ENCODE measurements at places on chromosomes 4 and X.

DNA sequence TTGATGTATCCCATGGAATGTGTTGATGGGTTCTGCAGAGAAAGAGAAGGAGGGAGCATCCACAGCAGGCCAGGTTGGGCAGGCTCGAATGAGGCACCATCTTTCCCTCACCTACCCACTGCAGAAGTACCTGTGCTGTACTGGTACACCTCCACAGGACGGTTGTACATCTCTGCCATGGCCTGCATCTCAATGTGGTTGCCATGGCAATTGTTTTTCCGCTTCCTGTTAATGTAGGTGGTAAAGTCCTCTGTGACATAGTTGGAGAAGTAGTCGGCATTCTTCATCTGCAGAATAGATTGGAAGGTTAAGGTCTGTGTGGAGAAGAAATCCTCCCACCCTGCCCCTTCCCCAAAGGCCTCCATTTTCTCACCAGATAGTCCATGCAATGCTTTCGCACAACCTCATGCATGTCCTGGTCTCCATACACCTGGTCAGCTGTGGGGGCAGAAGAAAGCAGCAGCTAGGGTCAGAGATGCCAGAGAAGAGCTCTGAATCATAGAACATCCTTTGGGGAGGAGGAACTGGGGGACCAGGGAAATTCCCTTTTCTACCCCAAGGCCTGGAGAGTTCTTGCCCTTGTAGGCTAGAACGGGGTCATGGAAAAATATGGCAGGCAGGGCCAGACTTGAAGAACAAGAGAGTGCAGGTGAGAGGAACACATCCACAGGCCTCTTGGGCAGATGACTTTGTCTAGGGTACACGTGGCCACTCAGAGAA, 15.9 kb upstream of the PIM2 start:
- DNase-seq: no peak

DNA sequence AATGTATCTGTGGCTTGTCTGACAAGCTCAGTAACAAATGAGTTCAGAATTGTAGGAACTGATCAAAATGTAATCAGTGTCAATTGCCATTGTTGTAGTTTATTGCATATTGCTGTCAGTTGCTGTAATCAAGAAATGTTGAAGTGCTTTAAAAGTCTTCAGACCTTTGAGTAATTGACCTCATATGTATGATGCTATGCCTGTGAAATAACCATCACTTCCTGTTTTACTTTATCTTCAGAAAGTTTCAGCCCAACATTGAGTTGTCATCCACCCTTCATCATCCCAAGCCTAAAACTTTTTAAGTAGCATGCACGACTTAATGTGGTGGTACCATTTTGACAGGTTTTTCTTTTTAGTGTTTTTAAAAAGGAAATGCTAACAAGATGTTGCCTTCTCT, 212.4 kb downstream of the ARHGAP10 start:
- no peak for DNase-seq

DNA sequence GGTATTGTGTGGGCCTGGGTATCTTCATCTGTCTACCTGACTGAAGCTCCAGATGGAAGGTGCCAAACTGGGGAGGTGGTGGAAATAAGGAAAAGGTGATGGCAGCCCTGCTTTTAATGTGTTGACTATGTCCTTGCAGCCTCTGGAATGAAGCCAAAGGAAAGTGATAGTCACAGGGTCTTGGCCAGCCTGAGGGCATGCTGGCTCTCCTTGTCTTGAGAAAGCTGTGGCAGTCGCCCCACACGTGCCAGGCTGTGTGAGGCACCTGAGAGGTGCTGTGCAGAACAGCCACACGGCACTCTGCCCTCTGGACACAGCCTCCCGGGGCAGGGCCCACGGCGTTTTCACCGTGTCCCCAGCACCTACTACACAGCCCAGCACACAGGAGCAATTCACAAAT, 77.6 kb downstream of the NAT8L start:
- no peak for DNase-seq

DNA sequence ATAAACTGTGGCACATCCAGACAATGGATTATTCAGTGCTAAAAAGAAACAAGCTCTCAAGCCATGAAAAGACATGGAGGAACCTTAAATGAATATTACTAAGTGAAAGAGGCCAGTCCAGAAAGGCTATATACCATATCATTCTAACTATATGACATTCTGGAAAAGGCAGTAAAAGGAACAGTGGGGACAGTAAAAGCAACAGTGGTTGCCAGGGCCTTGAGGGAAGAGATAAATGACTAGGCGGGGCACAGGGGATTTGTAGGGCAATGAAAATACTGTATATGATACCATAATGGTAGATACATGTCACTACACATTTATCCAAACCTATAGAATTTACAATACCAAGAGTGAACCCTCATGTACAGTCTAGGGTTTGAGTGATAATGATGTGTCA, 115.3 kb downstream of the ATP8A1 start:
- no peak for DNase-seq

DNA sequence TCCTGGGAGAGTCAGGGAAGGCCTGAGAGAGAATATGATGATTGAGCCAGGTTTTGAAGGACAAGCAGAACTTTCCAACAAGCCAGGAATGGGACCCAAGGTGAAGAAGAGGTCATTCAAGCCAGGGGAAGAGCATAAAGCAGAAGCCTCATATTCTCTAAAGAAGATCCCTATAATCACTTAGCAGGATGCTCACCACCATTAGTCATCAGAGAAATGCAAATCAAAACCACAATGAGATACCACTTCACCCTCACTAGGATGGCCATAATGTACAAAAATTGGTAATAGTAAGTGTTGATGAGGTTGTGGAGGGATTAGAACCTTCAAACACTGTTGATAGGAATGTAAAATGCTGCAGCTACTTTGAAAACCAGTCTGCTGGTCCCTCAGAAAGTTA, 20.5 kb upstream of the SUPT20HL1 start:
- DNase-seq: no peak

DNA sequence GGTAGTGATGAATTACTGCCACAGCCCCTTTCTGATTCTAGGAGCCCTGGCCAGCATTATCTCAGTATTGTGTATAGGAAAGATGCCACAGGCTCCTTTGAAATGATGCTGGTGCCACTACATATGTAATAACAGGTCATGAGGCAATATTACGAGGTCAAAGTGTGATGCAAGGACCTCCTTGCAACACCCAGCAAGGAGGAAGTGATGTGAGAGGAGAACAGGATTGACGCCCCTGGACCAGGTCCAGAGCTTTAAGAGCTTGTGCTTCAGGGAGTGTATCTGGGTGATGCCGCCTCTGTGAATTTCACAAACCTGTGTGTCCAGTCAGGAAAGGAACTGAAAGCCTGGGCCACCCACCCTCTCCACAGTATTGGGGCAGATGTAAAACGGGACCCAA, 261.8 kb downstream of the MID1IP1 start:
- no peak for DNase-seq

- no peak for DNase-seq
These were observed 366.6 kb downstream of the GASK1B start for GRCh38 chr4:157806184-157806583.

DNA sequence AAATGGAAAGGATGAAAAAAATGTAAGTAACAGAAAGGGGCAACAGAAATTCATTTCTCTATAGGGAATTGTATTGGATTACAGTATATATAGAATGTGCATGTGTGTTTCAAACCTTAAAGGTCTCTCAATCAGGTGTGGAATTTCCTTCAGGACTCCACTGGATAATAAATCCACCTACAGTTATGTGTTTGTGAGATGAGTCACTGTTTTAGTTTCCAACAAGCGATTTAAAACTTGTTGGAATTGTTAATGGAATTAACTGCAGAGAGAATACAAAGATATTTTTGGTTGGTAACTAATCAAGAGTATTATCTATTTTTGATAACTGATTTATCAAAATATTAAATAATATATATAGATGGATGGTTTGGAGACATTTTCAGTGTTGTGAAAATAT, 32.8 kb downstream of the CEP44 start:
- DNase-seq: no peak

DNA sequence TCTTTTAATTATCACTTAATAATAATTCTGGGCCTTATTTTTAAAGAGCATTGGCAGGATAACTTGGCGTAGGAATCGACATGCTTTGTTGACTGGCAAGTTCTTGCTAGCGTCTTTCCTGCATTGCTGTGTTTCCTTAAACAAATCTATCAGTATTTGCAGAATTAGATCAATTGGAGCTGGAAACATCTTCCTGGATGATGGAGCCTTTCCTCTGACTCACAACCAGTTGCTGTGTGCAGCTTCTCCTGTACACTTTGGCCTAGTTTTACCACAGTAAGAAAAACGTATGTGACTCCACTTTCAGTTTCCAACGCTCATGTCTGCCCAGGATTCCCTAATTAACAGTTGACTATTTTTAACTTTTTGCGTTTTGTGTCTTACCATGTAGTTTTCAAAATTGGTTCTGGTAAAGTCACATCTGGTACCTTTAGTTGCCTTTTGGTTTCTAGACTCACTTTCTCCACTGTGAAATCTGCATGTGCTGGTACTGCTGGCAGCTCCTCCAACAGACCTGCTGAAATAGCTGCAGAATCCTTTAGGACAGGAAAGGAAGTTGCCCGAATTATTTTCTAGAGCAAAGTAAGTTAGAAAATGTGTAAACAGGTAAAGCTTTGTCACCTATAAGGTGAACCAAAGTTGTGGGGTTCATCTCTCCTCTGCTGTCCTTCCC, 553.2 kb upstream of the FAT1 start:
- no peak for DNase-seq

GRCh38 chrX:18194688-18195087, 26.0 kb downstream of the BEND2 start:
- no peak for DNase-seq

DNA sequence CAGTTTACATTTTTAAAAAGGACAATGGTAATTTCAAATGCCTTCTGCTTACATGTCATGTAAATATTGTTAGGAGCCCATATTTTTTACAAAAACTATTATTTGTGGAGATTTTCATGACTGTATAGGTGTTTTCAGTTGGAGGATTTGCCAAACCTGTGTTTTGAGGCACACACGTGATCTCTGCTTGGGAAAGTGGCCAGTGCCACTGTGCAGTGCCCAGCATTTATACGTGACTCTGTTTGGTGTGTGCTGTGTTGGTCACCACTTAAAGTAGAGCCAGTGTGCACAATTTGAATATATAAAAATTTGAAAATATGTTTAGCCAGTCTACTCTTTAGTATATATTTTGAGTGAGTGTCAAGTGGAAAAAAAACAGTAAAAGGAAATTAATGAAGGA, 26.8 kb upstream of the NAP1L5 start:
- no peak for DNase-seq

GRCh38 chr4:67918428-67918827, 34.6 kb upstream of the TMPRSS11D start:
- no peak for DNase-seq

GRCh38 chr4:103144926-103145325, 45.3 kb upstream of the BDH2 start:
- DNase-seq: no peak

DNA sequence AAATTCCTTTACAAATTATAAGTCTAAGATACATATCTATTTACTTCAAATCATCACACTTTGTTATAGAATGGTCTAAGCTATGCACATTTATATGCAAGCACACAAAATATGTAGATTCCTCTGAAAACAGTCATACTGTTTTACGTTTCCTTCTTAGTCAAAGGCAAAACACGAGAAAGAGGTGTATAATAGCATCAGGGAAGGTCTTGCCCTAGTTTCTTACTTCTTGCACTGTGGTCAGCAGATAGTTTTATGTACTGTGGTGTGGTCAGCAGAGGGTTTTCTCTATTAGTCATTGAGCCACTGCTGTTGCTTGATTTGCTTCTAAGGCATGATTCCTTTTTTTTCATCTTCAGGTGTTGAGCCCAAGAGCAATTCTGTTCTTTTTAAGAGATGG, 117.7 kb downstream of the ADAM29 start:
- DNase-seq: no peak

DNA sequence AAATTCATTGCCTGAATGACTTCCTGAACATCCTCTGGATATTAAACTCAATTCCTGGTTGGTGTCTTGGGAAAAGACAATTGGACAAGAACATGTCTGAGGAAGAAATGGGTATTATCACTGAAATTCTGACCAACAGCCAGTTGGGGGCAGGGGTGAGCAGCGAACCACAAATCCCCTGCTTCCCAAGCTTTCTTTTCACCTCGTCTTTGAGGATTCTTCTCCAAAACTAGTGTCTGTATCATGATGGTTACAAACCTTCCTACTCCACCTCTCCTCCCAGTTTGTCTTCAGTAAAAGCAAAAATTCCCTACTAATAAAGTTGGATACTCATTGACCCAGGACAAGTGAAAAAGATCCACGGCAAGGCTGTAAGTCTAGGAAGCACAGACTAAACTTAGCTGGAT, 48.3 kb upstream of the WDR1 start:
- DNase-seq: no peak

GRCh38 chrX:150575419-150575814, 7.0 kb downstream of the MTM1 start:
- no peak for DNase-seq

DNA sequence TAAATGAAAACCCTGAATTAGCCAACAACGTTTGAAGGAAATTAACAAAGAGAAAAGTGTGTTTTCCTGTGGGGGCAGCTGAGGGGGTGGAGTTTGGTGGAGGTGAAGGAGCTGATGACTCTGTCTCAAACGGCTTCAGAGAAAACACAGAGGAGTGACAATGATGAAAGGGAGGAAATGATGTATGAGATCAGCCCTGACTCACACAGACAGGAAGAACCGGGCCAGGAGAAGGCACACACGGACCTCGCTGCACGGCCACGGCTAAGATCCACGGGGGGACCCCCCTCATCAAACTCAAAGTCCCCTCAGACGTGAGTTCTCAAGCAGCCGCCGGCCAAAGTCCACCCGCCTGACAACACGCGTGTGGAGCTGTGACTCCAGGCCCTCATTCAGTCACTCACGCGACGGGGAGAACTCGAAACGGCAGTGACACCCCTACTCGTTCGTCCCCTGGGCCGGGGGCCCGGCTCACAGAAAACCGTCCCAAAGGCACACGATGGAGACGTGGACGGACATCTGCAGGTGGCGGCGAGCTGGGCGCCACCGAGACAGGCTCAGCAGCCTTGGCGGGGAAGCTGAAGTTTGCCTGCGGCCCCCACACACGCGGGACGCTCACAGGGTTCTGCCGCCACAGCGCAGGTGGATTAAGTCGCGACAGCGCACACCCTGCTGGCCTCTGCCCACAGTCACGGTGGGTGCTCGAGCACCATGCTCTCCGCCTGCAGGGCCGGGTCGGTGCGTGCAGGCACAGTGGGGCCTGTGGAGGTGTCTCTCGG, 28.8 kb downstream of the PPP2R3B start:
- DNase-seq: no peak

DNA sequence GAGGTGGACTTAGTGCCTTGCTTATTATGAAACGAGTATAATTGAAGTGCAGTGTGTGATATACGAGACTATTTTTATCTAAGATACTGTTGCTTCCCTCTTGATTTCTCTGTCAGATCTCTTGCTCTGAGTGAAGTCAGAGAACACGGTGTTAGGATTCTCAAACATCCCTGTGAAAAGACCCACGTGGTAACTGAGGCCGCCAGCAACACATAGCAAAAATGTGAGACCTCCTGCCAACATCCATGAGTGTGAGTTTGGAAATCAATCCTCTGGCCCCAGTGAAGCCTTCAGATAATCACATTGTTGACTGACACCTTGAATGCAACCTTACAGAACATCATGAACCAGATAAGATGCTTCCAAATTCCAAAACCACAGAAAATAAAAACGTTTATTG, 954.4 kb downstream of the FAT4 start:
- DNase-seq: no peak
